ENCODE measurements at places on chromosomes 16 and 17.

DNA sequence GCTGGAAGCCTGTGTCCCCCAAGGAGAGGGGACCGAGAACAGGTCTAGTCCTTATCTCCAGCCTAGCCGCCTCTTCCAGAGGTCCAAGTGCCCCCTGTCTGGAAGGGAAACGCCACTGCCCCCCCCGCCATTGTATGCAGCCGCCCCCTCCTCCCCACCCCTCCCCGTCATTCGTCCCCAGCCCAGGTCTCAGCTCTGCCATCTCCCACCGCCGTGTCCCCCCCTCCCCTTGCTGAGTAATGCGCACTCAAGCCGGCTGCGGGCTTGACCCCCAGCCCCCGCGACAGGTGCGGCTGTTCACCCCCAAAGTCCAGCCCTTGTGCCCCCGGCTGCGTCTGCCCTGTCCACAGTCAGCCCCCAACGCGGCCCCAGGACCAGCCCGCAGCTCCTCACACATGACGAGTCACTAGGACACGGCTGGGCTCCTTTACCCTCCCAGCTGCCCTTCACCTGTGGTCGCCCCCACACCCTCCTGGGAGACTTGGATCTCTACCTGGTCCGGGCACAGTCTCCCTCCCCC lies 622 bp downstream of the GPRC5B start:
- no peak for DNase-seq

DNA sequence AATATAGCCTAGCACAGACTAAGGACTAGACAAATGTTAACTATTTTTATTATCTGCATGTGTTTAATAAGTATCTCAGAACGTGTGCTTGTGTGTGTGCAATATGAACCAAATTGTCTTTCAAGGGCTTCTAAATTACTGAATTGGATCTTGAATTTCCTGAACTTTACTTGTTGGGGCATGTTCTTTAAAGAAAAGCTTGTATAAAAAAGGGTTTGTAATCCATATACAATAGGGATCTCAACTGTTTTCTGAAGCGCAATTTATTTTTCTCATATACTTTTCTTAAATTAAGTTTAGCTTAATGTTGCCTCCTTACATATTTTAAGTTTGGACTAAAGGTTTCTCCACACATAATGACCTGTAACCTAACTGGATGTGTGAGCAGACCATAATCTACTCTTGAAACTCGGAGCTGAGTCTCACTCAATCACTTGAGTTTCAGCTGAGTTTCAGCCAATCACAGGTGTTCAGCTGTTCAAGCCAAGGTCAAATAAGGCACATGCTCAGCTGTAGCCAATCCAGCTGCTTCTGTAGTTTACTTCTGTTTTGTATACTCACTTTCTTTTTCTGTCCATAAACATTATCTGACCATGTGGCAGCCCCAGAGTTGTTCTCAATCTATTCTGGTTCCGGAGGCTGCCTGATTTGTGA lies 72.3 kb downstream of the CDK5R1 start:
- no peak for DNase-seq

- DNase-seq: no peak
These were observed 36.8 kb upstream of the KCNJ2 start for GRCh38 chr17:70132505-70132904.

DNA sequence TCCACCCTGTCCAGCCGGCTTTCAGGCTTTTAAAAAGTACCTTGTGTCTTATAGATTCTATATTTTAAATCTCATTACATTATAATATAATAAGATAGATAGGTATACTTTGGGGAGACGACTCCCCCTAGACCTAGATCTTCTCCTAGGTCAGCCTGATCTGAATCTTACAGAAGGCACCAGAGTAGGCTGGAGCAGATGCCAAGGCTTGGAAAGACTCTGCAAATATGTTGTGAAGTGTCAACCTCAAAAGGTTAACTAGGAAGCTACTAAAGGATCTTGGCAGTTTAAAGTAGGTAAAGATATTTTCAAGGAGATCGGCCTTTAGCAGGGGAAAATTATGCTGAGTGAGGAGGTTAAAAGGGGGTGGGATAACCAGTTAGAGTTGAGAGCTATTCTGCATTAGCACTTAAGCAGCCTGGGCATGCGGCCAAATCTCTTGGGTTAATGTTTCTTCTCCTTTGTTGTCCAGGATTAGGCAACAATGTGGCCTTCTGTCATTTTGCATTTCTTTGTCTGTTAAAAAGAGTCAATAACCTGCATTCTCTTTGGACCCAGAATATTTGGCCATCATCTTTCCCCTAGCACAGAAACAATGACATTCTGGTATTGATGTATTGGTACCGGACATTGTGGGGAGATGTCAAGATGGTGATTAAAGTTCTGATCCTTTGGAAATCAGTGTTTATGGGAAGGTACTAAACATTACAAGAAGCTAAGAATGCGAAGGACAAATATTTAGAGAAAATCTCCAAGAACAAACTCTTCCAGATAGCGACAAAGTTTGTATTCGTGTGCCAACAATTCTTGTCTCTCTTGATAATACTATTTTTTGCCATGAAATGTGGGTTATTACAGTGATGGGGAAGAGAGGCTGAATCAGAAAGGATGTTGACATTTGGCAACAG lies 51.2 kb upstream of the DHX40 start:
- DNase-seq: no peak

- no peak for DNase-seq
These were observed 67.0 kb downstream of the TUBD1 start for GRCh38 chr17:59825533-59826322.

DNA sequence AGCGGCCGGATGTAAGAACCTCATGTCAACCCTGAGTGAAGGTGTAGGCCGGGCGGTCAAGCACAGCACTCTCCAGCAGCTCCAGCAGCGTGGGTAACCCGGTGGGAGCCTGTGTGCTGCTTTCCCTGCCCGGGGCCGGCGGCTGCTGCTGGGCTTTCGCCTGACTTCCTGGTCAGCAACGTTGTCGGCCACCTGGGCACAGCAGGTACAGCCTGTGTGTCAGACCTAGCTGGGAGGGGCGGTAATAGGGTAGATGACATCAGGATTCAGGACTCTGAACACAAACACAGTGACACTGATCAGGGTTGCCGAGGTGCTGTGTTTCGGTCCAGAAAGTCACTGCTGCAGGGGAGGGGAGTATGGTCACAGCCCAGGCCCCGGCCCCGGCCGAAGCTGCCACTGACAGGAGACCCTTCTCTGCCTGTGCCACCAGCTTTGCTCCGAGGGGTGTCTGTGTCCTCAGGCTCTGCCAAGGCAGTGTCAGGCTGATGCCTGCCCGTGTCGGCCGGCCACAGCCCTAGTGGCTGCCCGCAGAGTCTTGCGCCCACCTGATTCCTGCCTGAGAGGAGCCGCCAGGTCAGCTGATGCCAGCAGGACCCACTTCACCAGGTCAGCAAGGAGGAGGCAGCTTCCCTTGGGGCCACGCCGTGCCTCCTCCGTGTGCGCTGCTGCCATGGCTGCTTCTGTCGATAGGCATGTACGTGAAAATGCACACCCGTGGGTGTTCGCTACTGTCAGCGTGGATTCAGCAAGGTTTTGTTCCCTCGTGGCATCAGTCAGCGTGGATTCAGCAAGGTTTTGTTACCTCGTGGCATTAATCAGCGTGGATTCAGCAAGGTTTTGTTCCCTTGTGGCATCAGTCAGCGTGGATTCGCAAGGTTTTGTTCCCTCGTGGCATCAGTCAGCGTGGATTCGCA lies 9.2 kb downstream of the RAB40C start:
- DNase-seq: no peak

GRCh38 chr16:49492896-49493626 lies 119.5 kb downstream of the C16orf78 start:
- DNase-seq: no peak

DNA sequence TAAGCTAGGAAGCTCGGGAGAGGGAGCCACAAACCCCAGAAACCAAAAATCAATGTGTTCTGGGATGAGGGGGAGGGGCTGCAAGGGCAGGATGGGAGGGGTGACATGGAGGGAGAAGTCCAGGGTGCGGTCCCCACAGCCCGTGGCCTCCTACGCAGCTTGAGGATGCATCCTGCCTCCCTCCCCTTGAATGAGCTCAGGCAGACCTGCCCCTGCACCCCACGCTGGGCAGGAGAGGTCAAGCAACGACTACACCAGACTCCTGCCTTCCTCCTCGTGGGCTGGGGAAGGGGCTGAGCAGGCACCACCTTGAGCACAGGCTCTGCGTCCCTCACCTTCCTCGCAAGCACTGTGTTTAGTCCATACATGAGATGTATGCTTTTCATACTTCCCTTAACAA lies 3.9 kb downstream of the ANKRD13B start:
- DNase-seq: no peak

GRCh38 chr16:27385398-27385797 lies 16.6 kb upstream of the IL21R start:
- no peak for DNase-seq

GRCh38 chr17:18257268-18257981 lies 1.1 kb downstream of the FLII start:
- no peak for DNase-seq

GRCh38 chr17:28030386-28030785 lies 12.1 kb upstream of the NLK start:
- no peak for DNase-seq

DNA sequence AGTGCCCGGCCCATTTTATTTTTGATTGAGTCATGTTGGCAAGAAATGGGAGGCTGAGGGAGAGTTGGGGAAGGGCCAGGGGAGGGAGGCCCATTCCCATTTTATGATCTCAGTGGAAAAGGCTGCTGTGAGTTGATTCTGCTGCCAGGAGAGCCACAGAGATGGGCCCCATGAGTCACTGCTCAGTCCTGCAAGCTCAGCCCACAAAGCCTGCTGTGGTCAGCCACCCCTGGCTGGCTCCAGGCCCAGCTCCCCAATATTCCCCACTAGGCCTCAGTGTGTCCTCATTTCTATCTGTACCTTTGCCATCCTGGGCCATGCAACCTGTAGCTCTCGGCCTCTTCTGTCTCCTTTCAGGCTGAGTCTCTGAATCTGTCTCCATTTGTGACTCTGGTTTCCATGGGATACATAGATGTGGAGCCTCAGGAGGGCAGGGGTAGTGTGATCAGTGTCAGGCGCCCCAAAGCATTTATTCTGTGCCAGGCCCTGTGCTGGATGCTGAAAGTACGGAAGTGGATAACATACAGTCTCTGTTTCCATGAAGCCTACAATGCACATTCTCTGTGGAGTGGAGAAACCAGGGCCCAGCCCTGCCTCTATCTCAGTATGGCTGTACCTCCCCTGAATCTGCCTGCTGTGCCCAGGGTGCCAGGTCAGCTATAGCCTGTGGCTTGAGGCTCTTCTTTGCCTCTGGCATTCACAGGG lies 1.9 kb upstream of the PLEKHG4 start:
- no peak for DNase-seq

DNA sequence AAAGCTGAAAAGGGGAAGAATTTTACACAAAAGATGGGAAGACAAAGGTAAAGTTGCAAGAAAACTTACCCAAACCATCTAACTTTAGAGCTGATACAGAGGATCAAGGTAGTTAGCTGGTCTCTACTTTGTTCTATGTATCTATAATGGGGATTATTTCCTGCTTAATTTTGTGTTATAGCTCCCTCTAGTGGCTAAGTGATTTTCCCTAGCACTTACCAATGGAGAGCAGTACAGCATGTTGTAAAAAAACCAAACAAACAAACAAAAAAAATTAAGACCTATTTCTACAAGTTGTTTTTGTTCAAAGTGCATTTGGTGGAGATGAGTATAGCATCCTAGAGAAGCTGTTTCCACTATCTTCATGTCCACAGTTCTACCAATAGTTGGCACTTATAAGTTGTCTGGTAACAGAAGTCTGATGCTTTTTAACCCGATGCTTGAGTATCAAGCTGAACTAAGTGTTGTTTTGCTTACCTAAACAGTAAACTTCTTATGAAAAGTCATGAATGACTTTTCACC lies 7.5 kb downstream of the SRSF1 start:
- DNase-seq: peak; percentile 70

DNA sequence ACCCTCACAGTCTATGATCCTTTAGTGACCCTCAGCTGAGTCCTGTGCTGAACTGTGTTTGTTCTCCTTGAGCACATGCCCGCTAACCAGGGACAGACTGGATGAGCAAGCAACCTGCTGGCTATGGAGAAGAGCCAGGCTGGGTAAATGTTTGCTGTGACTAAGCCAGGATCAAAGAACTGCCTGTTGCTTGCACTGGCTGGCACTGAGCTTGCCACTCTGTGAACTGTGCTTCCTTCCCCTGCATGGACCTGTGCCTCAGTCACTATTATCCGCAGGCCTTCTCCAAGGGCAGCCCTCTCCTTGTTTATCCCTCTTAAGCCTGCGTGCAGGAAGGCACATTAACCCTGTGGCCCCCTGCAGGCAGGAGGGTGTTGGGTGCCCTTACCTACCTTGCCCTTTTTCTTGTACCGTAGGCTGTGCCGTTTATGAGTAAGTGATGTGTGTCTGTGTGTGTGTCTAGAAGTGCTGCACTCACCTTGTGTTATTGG lies 7.4 kb downstream of the PNPO start:
- no peak for DNase-seq

DNA sequence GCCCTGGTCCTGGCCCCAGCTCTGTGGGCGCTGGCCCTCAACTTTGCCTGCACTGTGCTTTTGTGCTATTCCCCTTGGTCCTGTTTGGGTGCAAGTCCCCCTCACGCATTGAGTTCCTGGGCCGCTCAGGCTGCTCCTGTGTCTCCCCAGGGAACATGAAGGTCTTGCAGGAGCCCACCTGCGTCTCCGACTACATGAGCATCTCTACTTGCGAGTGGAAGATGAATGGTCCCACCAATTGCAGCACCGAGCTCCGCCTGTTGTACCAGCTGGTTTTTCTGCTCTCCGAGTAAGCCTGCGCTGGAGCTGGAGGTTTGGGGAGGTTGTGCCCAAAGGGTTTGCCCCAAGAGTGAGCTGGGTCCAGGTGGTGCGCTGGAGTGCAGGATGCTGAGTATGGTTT lies 28.2 kb downstream of the IL4R start:
- no peak for DNase-seq

GRCh38 chr16:3963886-3964685 lies 83.6 kb upstream of the CREBBP start:
- DNase-seq: no peak

GRCh38 chr17:39812466-39812865 lies 51.6 kb downstream of the IKZF3 start:
- DNase-seq: no peak

- DNase-seq: no peak
These were observed 77.0 kb downstream of the MRC2 start for GRCh38 chr17:62704381-62704971.

DNA sequence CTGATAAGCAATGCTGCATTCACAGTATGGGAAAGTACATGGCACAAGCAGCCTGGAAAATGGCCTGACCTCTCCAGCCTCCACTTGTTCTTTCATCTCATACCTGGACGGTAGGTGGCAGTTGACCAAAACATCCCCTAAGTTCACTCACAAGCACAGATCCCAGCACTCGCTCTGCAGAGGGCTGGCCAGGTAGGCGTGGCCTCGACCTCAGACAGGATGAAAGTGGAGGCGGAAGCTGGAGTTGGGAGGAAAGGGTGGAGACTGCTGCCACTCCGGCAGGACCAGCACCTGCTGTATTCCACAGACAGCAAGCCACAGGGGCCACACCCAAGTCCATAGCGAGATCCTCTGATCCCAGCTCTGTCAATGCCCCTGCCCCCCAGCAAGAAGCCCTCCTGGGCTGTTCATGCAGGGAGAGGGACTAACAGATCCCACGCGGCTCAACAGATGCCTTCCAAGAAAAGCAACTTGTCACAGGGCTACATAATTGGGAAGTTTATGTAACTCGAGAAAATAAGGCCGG lies 31.3 kb downstream of the ZCCHC14 start:
- no peak for DNase-seq

- DNase-seq: peak; percentile 13
These were observed 5.1 kb downstream of the CDR2 start for GRCh38 chr16:22369221-22369811.
